NCI-H1436 (cell line): ENCODE measurements at places on chromosomes 11 and 22.

GRCh38 chr22:38218661-38219622 lies 17.1 kb downstream of the MAFF start:
- no peak for DNase-seq

DNA sequence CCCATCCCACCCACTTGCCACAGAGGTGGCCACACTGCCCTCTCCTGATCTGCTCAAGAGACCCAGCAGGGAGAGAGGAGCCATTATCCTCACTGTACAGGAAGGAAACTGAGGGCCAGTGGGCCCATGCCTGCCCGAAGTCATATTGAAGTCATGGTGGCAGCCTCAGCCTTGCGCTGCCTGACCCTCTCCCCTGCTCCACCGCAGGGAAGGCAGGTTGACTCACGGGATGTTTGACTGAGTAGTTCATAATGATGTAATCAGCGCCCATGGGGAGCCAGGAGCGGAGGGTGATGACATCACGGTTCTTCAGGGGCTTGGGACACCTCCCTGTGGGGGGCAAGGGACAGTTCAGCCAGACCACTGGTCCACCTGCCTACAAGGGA lies 6.1 kb upstream of the ARAP1 start:
- DNase-seq: no peak

DNA sequence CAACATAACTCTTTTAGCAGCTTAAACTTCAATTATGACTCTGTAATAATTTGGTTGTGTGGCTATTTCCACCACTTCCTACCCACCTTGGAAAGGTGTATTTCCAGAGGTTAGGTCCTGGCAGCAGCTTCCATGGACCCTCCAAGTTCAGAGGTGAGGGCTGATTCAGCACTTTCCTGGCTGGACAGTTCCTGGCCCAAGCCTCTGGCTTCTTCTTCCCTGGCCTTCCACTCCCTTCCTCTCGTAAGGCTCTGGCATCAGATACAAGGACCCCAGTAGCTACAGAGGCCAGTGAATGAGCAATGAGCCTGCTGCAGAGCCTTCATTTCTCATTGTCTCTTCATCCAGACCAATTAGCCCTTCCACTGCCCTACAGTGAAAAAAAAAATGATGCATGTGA lies 98.1 kb upstream of the KIRREL3 start:
- DNase-seq: no peak

GRCh38 chr11:86161837-86162236 lies 82.7 kb upstream of the EED start:
- no peak for DNase-seq

- DNase-seq: no peak
Measured at GRCh38 chr22:47786650-47787290, 1024.3 kb downstream of the TBC1D22A start.

DNA sequence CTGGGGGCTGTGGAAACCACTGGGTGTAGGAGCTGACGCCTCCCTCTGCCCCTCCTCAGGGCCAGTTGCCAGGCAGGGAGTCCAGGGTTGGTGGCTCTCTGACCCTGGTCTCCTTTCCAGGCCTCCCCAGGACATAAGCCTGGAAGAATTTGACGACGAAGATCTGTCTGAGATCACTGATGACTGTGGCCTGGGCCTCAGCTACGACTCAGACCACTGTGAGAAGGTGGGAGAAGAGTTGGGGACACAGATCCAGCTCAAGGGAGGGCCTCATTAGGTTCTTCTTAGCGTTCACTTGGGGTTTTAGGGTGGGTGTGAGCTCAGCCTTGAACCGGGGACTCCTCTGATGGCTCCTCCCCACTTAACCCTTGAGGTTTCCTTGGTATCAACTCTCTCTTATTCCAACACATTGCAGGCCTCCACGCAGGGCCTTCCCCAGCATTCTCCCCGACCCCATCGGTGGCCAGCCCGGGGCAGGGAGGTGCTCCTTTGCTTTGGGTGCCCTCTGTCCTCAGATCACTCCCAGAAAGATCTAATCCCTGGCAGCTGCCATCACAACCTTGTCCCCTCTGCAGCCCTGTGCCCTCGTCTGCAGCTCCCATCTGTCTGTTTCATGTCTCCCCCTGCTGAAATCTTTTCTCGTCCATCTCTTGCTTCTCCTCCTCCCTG lies 1.2 kb downstream of the MAPK8IP2 start:
- no peak for DNase-seq

DNA sequence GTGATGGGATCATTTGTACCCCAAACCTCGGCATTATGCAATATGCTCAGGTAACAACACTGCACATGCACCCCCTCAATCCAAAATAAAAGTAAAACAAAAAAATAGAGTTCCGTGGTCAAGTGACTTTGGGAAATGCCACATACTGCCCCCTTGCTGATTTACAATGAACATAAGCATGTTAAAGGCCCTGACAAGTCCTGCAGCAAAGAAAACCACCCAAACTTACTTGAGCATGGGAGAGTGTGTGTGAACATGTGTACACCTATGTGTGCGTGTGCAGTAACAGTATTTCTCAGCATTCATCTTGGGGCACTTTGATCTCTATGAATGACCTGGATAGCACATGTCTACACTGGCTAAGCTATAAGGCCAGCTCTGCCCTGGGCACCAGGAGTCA lies 15.8 kb upstream of the IGSF22 start:
- DNase-seq: no peak
